A549 treated with AZD2906 at 1 μM for 4 hours (cell line): ENCODE measurements at places on chromosomes 3 and 15. TPM values are rescaled to one million over a fixed set of nuclear protein-coding genes. Genes with fewer than 3 reads are reported as not detected.

AMIGO3 gene
- 0.58 to 1.8 TPM (median 0.82 TPM) in 5 replicates for total RNA-seq

COL6A6 gene
- total RNA-seq = not detected in 5 replicates

OXTR gene
- total RNA-seq = 8.5 to 10.1 TPM (median 9.5 TPM) in 5 replicates

PPP1R14D gene
- total RNA-seq = 0.14 to 0.21 TPM (median 0.17 TPM) in 3 of 5 replicates, not detected in the others

DGKG gene
- total RNA-seq = 6.5 to 12.3 TPM (median 7.0 TPM) in 5 replicates

ARGFX gene
- not detected in 5 replicates for total RNA-seq

GOLGA8S gene
- total RNA-seq = 0.11 to 0.17 TPM (median 0.14 TPM) in 5 replicates

PPARG gene
- total RNA-seq = 36.7 to 41.7 TPM (median 39.5 TPM) in 5 replicates

RHCG gene
- 37.6 to 51.2 TPM (median 44.0 TPM) in 5 replicates for total RNA-seq

FBXL22 gene
- total RNA-seq = 0.16 to 0.30 TPM (median 0.17 TPM) in 5 replicates

CACNA2D3 gene
- total RNA-seq = 0.09 to 0.32 TPM (median 0.16 TPM) in 5 replicates

MUC20 gene
- total RNA-seq = 0.30 to 0.87 TPM (median 0.61 TPM) in 5 replicates

GAP43 gene
- total RNA-seq = 0.05 to 0.07 TPM (median 0.06 TPM) in 4 of 5 replicates, not detected in the other

RCCD1 gene
- total RNA-seq = 23.5 to 44.0 TPM (median 36.6 TPM) in 5 replicates

HHLA2 gene
- 0.03 to 0.11 TPM (median 0.06 TPM) in 3 of 5 replicates, not detected in the others for total RNA-seq

CX3CR1 gene
- total RNA-seq = 0.03 to 0.07 TPM (median 0.06 TPM) in 3 of 5 replicates, not detected in the others

SYNPR gene
- total RNA-seq = not detected in 5 replicates

ALDH1A3 gene
- 16.6 to 27.1 TPM (median 20.1 TPM) in 5 replicates for total RNA-seq

PDZRN3 gene
- 0.07 TPM in 1 of 5 replicates, not detected in the others for total RNA-seq

CYP1A2 gene
- total RNA-seq = not detected in 5 replicates

TMEM207 gene
- not detected in 5 replicates for total RNA-seq

ANKRD63 gene
- 0.24 to 0.43 TPM (median 0.33 TPM) in 5 replicates for total RNA-seq
